SHP77 treated with DMSO at 0.1 percent for 48 hours (cell line): ENCODE measurements at places on chromosomes 3 and 15.
A peak's percentile ranks its signal among the peaks of the same experiment; 100 is the strongest.

- DNase-seq: no peak
Measured at GRCh38 chr3:164465172-164465571, 613.1 kb downstream of the SI start.

DNA sequence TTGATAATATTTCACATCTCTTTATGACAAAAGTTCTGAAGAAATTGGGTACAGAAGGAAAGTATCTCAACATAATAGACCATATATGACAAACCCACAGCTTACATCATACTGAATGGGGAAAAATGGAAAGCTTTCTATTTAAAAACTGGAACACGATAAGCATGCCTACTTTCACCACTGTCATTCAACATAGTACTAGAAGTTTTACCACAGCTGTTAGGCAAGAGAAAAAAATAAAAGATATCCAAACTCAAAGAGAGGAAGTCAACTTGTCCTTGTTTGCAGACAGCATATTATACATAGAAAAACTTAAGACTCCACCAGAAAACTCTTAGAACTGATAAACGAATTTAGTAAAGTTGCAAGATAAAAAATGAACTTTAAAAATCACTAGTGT, 40.3 kb downstream of the COPS2 start:
- no peak for DNase-seq

- no peak for DNase-seq
Measured at GRCh38 chr15:73621286-73621826, 11.8 kb downstream of the NPTN start.

DNA sequence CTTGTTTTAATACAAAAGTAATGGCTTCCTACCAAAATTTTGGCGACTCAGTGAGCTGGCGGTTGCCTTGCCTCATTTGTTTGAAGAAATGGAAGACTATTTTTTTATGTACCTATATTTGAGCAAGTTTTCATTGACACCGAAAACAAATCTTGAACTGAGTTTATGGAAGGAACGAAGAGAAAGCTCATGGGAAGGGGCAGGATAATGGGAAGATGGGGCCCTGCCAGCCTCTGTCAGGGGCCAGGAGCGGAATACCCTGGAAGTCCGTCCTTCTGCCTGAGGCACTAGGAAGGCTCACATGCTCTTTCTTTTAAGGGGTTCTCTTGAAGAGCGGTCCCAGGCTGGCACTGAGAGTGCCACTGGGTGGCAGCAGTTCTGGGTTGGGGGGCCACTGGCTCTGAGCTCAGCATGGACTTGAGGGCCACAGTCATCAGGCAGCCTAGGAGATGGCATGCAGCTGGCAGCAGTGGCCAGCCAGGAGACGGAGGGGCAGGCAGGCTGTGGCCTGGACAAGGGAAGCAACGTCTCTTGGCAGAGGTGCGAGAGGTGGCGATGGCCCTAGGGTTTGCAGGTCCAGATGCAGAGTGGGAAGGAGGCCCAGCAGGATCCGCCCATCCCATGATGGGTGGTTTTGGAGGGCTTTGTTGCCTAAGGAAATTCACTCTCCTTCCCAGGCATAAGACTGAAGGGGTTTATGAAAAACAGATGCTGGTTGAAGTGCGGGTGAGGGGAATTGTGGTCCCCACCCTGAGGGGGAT, 41.6 kb downstream of the ISG20 start:
- DNase-seq: no peak

- DNase-seq: peak; percentile 20
Measured at GRCh38 chr15:51776952-51777569, 25.7 kb downstream of the TMOD2 start.

DNA sequence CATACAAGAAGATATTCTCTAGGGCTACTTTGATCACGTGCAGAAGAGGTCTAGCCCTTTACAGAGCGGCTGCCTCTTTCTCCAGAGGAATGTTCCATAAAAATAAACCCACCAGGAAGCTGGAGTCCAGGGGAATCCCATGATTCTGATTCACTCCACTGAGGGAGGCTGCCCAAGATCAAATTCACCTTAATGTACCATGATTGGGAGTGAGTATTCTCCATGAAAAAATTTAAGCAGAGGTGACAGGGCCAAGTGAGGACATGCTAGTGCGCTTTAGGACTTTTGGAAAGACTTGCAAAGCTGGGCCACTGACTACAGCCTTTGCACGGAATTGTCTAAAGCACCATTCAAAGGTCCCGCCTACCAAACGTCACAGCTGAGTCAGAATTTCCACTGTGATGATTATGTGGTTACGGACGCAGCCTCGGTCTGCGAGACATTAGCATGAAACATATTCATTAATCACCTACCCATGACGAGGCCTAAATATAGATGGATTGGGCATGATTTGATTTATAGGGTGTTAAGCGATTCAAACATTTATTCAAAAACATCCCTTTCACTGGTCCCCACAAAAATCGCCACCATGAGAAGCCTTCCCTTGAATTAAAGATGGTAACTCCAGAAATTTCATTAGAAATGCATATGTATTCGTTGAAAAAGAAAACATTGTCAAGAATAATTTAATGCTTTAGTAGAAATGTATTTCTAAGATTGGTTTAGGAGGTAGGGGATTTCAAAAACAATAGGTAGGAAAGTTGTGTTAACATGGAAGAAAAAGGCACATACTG, 152.6 kb downstream of the GREM1 start:
- DNase-seq: no peak
